ENCODE measurements at places on chromosomes 7 and 10.

DNA sequence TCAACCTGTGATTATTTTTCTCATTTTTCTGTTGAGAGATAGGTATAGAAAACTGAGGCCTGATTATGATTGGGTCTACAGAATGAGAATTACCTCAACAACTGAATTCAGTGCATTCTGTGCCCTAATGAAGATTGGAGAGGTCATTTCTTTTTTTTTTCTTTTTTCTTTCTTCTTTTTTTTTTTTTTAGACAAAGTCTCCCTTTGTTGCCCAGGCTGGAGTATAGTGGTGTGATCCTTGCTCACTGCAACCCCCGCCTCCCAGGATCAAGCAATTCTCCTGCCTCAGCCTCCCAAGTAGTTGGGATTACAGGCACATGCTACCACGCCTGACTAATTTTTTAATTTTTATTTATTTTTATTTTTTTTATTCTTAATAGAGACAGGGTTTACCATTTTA, 95.0 kb upstream of the ARMC3 start:
- no peak for DNase-seq

- no peak for DNase-seq
Observed at GRCh38 chr10:115972426-115972825, 300.6 kb downstream of the GFRA1 start.

GRCh38 chr10:89337484-89337883, 9.7 kb downstream of the IFIT3 start:
- DNase-seq = no peak

- no peak for DNase-seq
Observed at GRCh38 chr7:2245883-2246675, 4.1 kb downstream of the NUDT1 start.

DNA sequence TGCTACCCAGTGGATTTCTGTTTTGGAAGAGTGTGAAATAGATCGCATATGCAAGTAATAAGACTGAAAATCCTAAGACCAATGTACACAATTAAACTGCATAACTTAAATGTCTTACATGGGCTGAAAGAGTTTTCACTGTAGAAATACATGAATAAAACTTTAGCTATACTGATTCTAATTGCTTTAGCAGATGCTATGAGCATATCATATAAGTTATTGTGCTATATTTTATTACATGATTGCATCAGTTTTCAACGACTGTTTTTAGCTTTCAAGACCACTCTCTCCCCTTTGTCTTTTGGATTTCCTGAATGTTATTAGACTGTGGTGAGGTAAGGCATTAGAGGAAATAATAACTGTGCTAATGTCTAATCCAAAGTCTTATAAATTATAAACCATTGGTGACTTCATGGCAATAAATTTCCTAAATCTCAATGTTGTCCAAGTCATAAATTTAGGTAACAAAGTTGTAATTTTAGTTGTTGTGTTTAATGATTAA, 124.5 kb downstream of the SEMA3A start:
- no peak for DNase-seq

- no peak for DNase-seq
Observed at GRCh38 chr10:64040781-64041180, 519.6 kb downstream of the REEP3 start.

GRCh38 chr10:22437620-22438588, 92.6 kb downstream of the SPAG6 start:
- DNase-seq = no peak

GRCh38 chr7:859359-860030, 16.9 kb upstream of the GET4 start:
- DNase-seq = no peak

- no peak for DNase-seq
Observed at GRCh38 chr10:59694936-59695335, 14.7 kb downstream of the SLC16A9 start.

GRCh38 chr10:6877722-6878392, 297.8 kb upstream of the PRKCQ start:
- no peak for DNase-seq

DNA sequence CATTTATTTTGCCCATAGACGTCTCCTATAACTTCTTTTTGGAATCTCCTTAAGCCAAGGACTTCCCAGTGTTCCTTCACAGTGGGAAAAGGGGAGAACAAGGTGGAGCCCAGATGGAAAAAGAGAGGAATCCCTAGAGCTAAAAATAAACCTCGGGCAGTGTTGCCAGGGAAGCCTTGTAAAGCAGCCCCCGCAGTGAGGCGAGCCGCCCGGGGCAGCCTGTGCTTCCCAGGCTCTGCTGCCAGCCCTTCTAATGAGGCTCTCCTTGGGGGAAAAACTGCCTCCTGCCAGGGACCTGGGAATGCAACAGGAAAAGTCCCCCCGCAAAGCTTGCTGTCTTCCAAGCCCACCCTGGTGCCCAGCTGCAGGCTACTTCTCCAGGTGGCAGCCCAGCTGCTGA, 71.7 kb downstream of the SH3PXD2A start:
- DNase-seq = no peak

DNA sequence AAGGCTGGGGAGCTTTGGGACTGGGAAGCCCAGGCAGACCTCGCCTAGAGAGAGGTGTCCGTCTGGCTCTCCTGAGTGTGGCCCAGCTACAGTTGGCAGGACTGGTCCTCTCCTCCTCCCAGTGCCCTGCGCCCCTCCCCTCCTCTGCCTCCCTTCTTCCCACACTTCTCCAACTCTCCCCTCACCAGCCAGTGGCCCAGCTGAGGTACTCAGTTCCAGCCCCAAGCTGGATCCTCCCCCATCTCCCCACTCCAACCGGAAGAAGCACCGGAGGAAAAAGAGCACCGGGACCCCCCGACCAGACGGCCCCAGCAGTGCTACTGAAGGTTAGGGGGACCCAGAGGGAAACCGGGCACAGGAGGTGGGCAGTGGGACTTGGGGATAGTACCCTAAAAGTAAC, 27.7 kb downstream of the GBX1 start:
- no peak for DNase-seq

GRCh38 chr10:43944381-43945093, 295.9 kb upstream of the ZNF32 start:
- no peak for DNase-seq
